HT1080 (cell line): ENCODE measurements at places on chromosomes 2 and 18.

DNA sequence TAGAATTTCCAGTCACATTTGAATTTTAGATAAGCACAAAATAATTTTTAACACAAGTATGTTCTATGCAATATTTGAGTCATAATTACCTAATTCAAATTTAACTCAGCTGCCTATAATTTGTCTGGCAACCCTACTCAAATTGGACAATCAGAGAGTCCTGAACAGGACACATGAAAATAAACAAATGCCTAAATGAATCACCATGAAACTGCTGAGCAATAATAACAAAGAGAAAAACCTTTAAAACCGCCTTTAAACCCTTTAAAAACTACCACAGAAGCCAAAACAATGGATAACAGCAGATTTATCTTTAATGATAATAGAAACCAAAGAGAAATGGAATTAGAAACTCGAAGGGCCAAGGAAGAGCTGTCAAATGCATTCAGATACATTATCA, 39.5 kb downstream of the ARL4C start:
- DNase-seq = no peak

- no peak for DNase-seq
Observed at GRCh38 chr2:72204786-72205503, 57.3 kb upstream of the CYP26B1 start.

- peak; percentile 17 for DNase-seq
Observed at GRCh38 chr2:88903749-88904353, 212.4 kb downstream of the RPIA start.

GRCh38 chr2:198901894-198902293, 555.8 kb downstream of the SATB2 start:
- peak; percentile 18 for DNase-seq

DNA sequence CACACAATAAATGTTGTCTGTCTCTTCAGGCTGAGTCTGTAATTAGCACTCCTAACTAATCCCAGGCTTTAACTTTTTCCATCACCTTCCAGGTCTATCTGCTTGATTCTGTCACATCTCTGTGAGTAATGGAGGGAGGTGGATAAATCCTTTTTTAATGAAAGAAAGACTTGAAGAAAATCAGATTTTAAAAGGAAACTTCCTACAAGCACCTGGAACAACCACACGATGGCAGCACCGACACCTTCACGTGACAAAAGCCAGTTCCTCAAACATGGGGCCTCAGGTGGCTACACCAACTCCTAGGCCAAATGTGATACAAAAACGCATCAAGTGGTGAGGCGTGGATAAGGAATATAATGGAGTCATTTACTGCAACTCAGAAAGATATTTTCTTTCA, 41.8 kb downstream of the TGFBRAP1 start:
- peak; percentile 20 for DNase-seq

- no peak for DNase-seq
Observed at GRCh38 chr2:179604598-179604997, 256.8 kb downstream of the ZNF385B start.

DNA sequence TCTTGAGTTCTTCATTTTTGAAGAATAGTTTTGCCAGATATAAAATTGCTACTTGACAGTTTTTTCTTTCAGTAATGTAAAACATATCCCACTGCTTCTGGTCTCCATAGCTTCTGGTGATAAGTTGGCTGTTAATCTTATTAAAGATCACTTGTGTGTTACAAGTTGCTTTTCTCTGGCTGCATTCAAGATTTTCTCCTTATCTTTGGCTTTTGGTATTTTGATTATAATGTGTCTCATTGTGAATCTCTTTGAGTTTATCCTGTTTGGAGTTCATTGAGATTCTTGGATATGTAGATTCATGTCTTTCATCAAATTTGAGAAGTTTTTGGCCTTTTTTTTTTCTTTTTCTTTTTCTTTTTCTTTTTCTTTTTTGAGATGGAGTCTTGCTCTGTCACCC, 20.2 kb upstream of the ADNP2 start:
- DNase-seq = no peak

- DNase-seq = no peak
Observed at GRCh38 chr2:225030203-225030602, 12.1 kb downstream of the DOCK10 start.

- DNase-seq = peak; percentile 29
Observed at GRCh38 chr2:188478724-188479123, 187.1 kb downstream of the GULP1 start.
